Left ventricle myocardium superior (tissue), 1 donor: ENCODE measurements at places on chromosomes 12 and 14. TPM values are rescaled to one million over a fixed set of nuclear protein-coding genes. Genes with fewer than 3 reads are reported as not detected.
A peak's percentile ranks its signal among the peaks of the same experiment; 100 is the strongest.

DNA sequence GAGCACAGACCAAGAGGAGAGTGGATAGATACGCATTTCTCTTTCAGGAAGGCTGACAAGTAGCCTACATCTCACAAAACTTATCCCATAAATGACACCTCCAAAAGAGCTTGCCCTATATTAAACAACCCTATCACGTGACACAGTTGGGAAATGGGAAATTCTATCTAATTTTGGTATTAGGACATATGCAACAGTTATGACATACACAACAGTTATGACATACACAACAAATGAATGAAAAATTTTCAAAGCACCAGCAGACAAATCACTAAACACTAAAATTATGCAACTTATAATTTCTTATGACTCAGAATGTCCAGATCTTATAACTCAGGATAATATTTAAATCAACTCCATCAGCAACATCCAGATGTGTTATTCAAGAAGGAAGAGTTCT lies 54.1 kb downstream of the DUSP16 start:
- no peak for DNase-seq

DNA sequence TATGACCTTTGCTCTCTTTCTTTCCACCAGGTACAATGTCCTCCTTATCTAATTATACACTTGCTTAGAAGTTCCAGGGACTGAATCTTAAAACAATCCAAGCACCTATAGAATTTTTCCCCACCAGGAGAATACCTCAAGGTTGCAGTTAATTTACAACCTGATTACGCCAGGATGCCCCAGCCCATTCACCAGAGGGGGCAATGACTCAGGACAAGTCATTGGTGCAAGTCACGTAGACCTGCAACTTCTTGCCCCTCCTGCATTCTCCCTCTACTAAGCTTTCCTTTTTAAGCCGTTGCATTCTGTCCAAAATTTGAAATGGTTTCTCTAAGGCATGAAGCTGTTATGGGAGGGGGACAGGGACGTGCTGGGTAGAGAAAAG lies 111.1 kb upstream of the SCAF11 start:
- no peak for DNase-seq

DNA sequence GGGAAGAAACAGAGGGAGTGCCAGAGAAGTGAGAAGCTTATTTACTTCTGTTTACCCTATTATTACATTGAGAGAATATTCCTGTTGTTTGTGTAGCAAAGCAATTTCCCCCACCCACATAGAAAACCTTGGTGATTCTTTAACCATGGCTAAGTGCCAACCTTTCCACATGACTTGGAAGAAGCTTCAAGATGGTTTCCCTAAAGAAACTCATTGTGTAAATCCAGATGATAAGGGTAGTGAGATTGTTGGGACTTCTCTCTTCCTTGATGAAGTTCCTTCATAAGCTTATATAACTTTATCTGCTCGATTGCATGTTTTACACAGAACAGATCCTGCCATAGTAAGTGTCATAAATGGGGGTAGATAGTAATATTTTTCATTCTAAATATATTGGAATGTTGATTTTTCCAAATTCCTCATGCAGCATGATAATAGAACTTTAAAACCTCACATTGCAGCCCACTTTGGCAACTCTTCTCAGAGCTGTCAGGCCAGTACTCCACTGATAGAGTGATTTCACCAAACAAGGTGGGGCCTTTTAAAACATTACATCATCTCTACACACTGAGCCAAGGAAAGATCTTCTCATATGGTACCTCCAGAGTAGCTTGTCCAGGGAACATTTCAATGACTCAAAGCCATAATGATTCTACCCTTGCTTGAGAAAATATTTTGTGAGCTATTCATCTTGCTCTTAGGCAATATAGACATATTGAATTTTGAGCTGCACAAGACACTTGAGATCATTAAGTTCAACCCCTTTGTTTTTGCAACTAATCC lies 47.8 kb upstream of the KIF21A start:
- DNase-seq, result no peak

DNA sequence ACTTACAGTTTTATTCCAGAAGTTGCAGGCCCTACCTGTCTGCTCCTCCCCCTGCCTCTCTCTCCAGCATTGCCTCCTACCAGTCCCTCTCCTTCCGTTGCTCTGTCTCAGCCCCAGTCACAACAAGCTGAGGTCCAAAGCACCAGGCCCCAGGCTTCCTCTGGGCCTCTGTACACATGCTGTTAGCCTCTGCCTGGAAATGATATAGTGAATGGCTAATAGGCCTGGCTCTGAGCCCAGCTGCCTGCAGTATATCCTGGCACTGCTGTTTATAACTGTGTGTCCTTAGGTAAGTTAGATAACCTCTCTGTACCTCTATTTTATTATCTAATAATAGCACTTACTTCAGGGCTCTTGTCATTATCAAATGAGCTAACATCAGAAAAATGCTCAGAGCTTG lies 114.9 kb upstream of the PWP1 start:
- no peak for DNase-seq

DNA sequence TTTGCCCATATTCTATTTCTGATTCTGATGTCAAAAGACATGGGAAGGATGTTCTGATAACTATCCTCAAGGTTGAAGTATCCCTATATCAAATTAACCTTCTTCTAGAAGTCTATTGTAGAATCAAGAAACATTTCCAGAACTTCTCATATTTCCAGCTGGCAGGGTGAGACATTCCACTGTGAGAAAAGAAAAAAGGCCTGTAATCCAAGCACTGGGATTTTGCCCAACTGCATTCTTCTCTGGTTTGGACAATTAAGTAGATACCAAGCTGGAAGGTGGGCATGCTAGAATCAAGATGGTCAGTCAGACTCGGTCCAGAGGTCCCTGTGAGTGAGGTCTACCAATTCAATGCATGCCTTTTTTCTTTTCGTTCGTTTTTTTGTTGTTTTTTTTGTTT lies 60.9 kb downstream of the MAP3K9 start:
- no peak for DNase-seq

DNA sequence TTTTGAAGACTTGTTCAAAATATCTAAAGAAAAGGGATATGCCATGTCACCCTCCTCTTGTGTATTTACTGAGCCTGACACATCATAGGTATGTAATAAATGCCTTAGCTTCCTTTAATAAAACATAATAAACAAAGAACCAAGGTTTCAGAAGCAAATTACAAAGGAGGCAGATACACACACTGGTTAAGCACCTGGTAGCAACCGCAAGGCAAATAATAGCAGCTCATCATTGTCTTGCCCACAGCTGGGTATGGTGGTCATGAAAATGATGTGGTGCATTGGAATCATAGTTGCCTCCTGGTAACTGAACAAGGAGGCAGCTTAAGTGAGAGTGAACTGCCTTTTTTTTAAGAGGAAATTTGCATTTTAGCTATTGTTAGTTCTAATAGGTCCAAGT lies 39.0 kb downstream of the PAX9 start:
- no peak for DNase-seq

DNA sequence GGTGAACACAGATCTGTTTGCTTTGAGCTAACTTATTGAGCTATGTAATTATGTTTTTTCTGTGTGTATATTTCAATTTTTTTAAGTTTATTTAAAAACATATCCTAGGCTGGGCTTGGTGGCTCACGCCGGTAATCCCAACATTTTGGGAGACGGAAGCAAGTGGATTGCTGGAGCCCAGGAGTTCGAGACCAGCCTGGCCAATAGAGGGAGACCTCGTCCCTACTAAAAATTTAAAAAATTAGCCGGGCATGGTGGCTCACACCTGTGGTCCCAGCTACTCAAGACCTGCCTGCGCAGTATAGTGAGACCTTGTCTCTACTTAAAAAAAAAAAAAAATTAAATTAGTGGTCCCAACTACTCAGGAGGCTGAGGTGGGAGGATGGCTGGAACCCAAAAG lies 16.2 kb upstream of the RNASE1 start:
- DNase-seq, result no peak

GRCh38 chr12:50400104-50400637 lies 514 bp upstream of the LARP4 start:
- DNase-seq, result no peak

- no peak for DNase-seq
These were observed 11.1 kb downstream of the OLR1 start for GRCh38 chr12:10160617-10161385.

GRCh38 chr14:85466678-85467077 lies 63.3 kb upstream of the FLRT2 start:
- no peak for DNase-seq

GRCh38 chr12:79555028-79555925 lies 135.5 kb downstream of the PAWR start:
- no peak for DNase-seq

GRCh38 chr12:121443911-121444841 lies 44.3 kb downstream of the RNF34 start:
- DNase-seq, result no peak

- DNase-seq, result no peak
These were observed 121.6 kb downstream of the SCARB1 start for GRCh38 chr12:124742111-124742510.

DNA sequence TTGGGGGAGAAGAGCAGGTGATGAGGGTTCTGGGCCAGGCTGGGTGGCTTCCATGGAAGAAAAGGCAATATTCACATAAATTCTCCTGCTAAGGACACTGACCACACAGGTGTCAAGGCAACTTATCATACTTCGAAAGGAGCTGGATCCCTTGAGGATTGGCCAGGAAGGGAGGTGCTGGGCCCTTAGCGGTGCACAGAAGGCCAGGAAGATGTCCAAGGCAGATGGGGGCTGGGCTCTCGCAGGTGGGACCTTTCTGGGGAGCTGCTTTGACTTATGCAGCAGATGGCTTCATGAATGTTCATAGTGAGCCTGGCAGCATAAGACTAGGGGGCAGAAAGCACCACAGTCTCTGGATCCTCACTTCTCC lies 3.9 kb downstream of the CD63 start:
- DNase-seq, result no peak

GRCh38 chr12:39824505-39825212 lies 205.1 kb upstream of the ABCD2 start:
- DNase-seq, result no peak

- DNase-seq, result no peak
These were observed 385.9 kb downstream of the EGLN3 start for GRCh38 chr14:33564774-33565630.

GRCh38 chr12:99235381-99235780 lies 412.2 kb upstream of the GARIN6 start:
- no peak for DNase-seq

DNA sequence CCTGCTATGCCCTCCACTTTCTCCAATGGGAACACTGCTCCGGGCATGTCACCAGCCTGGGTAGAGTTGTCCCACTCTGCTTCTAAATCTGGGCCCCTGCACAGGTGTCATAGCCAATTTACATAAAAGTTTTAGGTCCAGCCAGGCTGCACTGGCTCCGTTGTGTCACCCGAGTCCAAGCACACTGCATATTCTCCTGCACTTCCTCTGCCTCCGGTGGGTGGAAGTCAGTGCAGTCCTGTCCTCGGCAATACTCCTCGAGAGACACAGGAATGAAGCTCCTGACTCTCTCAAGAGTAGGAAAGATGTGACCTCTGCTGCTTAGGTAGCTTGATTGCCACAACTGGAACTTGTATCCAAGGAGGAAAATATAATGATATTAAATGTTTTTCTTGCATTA lies 15.2 kb downstream of the SLC8A3 start:
- no peak for DNase-seq

GRCh38 chr14:77892381-77892871 lies 92.5 kb downstream of the ADCK1 start:
- DNase-seq, result peak; percentile 53

GRCh38 chr14:47261350-47261749 lies 414.1 kb downstream of the MDGA2 start:
- no peak for DNase-seq

GRCh38 chr12:123948796-123949769 lies 23.5 kb downstream of the CCDC92 start:
- DNase-seq, result no peak

- DNase-seq, result no peak
These were observed 3.9 kb upstream of the HDAC7 start for GRCh38 chr12:47823422-47824086.

DNA sequence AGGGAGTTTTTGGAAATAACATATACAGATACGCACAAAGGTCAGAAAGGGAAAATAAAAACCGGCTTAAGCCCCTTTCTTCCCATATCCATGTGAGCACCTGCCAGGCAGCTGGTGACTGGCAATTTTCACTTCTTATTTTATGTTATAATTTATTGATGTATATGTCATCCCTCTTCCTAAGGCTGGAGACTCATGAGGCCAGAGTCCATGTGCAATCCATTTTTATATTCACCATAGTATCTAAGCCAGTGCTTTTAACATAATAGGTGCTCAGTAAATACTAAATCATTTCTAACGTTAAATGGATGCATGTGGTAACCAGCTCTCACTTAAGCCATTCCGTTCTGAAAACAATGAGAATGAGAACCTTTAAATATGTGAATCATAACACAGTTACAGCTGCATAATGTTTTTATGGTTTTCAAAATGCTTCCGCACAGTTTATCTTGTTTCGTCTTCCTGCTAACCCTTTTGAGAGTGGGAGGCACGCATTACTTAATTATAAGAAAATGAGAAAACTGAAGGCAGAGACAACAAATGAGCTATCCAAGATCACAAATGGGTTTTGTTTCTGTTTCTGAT lies 178.3 kb downstream of the CACNA1C start:
- DNase-seq, result no peak

GRCh38 chr12:120118321-120119061 lies 1.9 kb upstream of the RAB35 start:
- no peak for DNase-seq

- no peak for DNase-seq
These were observed 645.5 kb downstream of the C12orf50 start for GRCh38 chr12:87383680-87384079.

GTF2H3 gene
- total RNA-seq, result 12.2 TPM

SLC16A7 gene
- 129 TPM for total RNA-seq

PPP1R1A gene
- 298 TPM for total RNA-seq

PITPNM2 gene
- total RNA-seq, result 20.8 TPM

KRT75 gene
- total RNA-seq, result not detected

RAB5B gene
- 128 TPM for total RNA-seq

GNB3 gene
- total RNA-seq, result 5.4 TPM

BCAT1 gene
- 4.1 TPM for total RNA-seq

PTGER2 gene
- total RNA-seq, result 0.47 TPM

TTC9 gene
- total RNA-seq, result 0.67 TPM

MORN3 gene
- total RNA-seq, result not detected

CIROP gene
- not detected for total RNA-seq

RASSF8 gene
- 22.9 TPM for total RNA-seq

INHBE gene
- not detected for total RNA-seq

NTS gene
- total RNA-seq, result 0.20 TPM

LMNTD1 gene
- total RNA-seq, result not detected

AQP2 gene
- total RNA-seq, result not detected
